Activated CD4-positive, alpha-beta T cell treated with anti-CD3 and anti-CD28 coated beads, Interleukin-2, amount 10 ng/mL, durations not matched to agents 24 days and 14 days (primary cell): ENCODE measurements at places on chromosomes 1 and 21.

- DNase-seq = no peak
These were observed 7.0 kb downstream of the DSTYK start for GRCh38 chr1:205204552-205204951.

DNA sequence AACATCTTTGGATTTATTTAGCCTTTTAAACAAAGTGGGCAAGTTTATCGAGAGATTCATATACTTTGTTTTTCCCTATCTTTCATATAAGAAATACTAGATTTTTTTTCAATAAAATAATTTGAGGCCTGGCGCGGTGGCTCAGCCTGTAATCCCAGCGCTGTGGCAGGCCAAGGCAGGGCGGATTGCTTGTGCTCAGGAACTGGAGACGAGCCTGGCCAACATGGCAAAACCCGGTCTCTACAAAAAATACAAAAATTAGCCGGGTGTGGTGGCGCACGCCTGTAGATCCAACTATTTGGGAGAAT, 1.6 kb upstream of the CDC14A start:
- no peak for DNase-seq

GRCh38 chr1:42130061-42130660, 23.0 kb upstream of the GUCA2B start:
- no peak for DNase-seq

- DNase-seq = no peak
These were observed 154.8 kb upstream of the ETV3 start for GRCh38 chr1:157292809-157293564.

DNA sequence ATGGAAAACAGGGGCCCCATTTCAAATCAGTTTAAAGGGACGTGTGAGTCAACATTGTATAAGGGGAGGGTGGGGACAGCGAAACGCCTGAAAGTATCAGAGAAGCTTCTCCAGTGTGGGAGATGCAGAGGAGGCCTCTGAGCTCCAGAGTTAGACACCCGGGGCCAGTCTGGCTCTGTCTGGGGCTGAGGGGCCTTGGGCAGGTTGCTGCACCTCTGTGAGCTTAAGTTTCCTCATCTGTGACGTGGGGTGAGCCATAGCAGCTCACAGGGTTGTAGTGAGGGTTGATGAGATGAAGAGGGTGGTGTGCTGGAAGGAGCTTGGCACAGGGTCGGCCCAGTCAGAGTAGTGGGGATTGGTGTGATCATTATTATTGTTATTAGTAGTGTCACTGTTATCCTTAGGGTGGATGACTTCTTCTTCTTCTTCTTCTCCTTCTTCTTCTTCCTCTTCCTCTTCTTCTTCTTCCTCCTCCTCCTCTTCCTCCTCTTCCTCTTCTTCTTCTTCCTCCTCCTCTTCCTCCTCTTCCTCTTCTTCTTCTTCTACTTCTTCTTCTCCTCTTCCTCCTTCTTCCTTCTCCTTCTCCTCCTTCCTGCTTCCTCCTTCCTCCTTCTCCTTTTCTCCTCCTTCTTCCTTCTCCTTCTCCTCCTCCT, 282.0 kb downstream of the PTPRU start:
- no peak for DNase-seq

DNA sequence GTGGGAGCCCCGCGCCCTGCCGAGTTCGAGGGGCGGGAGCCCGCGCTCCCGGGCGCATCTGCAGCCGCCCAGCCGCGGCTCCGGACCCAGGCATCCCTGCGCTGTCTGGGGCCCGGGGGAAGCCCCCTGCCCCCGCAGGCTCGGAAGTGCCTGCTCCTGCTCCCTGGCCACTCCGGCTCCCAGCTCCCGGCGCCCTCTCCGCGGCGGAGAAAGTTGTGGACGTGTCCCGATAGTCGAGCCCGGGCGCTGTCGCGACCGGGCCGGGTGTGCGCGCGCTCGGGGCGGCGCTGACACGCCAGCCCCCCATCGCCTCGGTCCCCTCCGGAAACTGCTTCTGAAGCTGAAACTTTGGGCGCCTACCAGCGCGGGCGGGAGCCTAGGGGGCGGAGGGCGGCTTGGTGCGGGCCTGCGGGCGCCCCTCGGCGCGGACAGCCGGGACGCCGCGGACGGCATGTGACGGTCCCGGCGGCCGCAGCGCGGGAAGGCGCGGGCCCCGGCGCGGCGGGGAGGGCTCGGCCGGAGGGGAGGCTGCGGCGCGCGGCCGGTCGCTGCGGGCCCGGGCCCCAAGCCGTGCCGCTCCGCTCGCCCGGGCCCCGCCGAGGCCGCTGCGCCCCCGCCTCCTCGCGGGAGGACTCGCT, 515 bp downstream of the MAN1C1 start:
- DNase-seq = peak; percentile 80

DNA sequence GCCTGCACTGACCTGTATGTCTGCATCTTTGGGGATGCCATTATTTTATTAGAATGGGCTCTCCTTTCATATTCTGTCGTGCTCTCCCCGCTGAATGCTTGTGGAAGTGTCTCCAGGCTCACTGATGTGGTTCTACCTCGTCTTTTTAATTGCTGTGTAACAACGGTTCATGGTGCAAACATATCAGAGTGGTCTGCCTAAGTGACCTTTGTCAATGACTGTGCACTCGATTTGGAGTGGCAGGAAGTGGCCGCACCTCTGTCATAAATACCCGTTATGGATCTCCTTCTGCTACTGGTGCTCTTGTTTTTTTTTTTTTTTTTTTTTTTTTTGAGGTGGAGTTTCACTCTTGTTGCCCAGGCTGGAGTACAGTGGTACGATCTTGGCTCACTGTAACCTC, 38.3 kb downstream of the SPSB1 start:
- DNase-seq = no peak

DNA sequence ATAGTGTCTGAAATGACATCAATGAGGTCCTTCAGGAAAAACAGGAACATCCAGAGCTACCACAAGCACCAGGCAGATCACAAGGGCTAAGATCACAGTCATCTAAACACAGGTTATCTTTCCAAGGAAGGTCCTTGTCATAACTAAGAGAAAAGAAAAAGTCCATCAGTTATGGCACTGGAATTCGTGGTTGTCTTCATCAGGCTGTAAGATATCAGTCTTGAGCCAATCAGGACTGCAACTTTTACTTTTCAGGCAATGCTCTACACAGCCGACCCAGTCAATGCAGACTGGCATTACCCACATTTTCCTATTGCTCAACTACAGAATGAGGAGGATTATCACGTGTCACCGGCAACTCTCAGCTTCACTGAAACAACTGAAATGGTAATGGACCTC, 26.4 kb downstream of the SORT1 start:
- peak; percentile 62 for DNase-seq

- DNase-seq = no peak
These were observed 30.0 kb upstream of the CRNN start for GRCh38 chr1:152444045-152444444.

DNA sequence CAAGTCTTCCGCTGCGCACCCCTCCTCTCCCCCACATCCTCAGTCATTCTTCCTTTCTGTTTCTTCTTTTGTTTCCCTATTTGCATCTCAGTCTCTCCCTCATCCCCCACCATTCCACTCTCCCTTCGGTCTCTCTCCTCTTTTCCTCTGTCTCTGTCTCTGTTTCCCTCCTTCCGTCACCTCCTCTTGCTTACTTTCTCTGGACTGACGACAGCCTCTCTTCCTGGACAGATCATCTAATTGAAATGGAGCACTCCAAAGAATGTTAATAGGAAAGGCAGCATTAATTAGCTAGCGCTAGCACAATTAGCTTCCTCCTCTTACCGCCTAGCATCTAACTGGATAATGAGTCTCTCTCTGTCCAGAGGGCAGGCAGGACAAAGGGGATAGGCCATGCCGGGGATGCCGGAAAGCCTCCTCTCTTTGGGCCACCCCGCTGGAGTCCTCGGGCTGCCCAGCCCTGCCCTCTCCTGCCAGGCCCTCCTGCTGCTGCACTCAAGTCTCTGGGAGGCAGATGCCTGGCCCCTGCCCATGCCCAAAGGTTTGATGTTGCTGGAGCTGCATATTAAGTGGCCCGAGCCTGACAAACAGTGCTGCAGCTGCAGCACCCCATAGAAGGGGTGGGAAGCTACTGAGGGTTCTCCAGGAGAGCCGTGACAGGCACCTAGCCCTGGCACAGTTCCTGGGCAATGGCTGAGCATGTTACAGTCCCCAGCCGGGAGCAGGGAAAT, 20.8 kb downstream of the DISP3 start:
- no peak for DNase-seq
